ENCODE measurements at places on chromosomes 1 and 21.

GRCh38 chr1:37177230-37177864 is 143.0 kb upstream of the GRIK3 start:
- peak; percentile 17 for DNase-seq

DNA sequence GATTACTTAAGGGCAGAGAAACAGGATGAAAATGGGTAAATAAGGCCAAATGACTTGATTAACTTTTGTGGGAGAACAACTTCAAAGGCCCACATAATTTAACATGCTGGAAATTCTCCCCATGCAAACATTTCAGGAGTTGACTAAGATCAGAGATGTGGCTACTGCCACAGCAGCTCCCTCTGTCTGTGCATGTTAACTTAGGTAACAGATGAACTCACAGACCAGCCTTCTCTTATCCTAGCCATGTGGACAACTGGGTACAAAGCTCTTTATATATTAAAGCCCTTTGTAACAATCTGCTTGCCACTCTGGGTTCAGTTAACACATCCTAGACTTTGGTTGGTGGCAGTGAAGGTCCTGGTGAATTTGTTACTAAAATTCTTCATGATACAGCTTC is 33.2 kb downstream of the BEND5 start:
- DNase-seq = no peak

DNA sequence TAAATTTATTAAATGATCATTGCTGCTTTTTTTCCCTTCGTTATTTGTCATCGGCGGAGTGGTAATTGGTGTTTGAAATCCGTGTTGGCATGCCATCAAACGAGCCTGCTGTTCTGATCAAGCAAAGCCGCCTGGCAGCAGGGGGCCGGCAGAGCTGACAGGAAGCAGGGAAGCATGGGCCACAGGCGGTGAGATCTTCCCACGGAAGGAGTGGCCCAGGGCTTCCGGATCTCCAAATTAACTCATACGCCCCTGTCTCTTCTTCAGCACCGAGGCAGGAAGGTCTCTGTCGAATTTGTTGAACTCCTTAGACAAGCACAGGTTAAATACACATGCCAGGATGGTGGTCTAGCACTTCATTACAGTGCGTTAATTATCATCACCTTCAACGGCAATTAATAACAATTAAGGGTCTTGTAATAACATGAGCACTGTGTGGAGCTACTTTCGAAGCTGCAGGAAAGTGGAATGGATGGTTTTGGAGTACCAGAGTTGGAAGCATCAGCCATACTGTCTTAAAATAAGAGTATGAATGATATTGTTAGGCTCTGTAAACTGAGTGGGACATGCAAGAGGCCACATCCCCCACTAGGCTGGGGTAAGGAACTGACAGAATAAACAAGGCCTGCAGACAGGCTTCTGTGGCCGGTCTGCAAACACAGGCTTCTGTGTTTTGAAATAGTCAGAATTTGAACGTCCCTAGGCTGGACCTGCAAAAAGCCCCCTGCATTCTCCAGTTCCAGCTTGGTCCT is 199.4 kb upstream of the DAB1 start:
- DNase-seq = no peak

- no peak for DNase-seq
Observed at GRCh38 chr1:234214911-234215892, 158.1 kb upstream of the COA6 start.

- DNase-seq = no peak
Observed at GRCh38 chr1:56864430-56864829, 9.8 kb downstream of the C8A start.

DNA sequence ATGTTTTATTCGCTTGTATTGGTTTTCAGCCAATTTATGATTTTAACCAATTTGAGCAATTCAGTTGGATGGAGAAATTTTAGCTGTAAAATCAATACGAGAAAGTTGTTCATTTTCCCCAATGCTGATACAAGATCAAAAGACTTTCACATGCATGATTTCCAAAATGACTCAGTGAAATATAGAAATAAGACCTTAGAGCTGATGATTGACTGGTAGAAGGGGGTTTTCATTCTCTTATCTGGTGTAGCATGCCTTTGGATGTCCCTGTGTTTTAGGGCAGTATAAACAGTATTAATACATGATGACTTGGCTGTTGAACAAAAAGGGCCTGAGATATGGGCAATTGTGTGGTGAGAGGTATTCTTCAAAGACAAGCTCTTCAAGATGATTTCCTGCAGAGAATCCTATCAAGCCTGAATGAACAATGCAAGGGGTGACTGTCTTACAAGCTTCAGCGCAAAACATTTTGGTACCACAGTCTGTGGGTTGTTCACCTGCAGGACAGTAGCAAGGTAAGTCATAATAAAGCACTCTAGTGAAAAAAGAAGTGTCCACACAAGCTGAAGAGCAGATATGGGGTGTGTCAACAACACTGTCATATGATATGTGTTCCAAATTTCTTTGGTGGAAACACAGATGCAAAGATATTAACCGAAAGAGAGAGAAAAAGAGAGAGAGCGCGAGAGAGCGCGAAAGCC is 156.2 kb downstream of the TNFSF18 start:
- DNase-seq = no peak

- peak; percentile 76 for DNase-seq
Observed at GRCh38 chr1:42931911-42932422, 26.7 kb downstream of the SLC2A1 start.

DNA sequence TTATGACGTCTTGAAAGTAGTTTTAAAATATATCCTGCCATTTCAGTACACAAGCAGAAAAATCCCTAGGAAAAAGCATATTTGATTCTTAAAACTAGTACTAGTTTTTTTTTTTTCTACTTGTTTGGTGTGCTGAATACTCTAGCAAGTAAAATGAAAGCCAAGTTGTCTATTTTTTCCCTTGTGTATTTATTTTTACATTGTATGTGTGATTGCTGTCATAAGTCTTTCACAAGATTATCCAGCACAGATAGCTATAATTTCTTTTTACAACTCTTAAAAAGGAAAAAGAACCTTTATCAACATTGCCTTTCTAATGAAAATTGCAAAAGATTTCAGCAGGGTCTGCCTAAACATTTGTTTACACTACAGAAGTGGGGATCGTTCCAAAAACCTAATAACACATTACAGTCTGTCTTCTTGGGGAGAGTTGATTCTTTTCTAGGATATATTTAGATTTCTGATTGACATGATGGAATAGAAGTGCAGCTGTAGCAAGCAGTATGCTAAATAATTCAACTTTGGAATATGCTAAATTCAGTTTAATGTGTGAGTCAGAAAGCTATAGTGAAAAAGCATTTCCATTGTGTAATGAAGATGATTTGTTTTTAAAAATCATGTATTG is 2.5 kb downstream of the DR1 start:
- DNase-seq = no peak

DNA sequence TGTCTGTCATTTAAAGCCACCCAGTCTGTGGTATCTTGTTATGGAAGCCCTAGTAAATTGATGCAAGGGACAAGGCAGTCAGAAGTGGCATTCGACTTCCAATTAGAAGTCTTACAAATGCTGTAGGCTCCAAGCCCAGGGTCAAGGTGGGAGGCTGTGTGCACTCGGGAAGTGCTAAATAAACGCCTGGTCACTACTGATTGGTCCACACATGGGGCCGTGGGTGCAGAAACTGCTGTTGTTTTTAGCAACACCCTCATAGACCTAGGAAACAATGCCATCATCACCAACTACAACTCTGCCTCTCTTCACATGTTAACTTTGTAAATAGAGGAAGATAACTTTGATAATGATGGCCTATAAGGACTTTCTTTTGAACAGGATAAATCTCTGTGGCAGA is 20.2 kb upstream of the ZBTB21 start:
- no peak for DNase-seq

- no peak for DNase-seq
Observed at GRCh38 chr1:86201311-86201710, 44.7 kb upstream of the COL24A1 start.

DNA sequence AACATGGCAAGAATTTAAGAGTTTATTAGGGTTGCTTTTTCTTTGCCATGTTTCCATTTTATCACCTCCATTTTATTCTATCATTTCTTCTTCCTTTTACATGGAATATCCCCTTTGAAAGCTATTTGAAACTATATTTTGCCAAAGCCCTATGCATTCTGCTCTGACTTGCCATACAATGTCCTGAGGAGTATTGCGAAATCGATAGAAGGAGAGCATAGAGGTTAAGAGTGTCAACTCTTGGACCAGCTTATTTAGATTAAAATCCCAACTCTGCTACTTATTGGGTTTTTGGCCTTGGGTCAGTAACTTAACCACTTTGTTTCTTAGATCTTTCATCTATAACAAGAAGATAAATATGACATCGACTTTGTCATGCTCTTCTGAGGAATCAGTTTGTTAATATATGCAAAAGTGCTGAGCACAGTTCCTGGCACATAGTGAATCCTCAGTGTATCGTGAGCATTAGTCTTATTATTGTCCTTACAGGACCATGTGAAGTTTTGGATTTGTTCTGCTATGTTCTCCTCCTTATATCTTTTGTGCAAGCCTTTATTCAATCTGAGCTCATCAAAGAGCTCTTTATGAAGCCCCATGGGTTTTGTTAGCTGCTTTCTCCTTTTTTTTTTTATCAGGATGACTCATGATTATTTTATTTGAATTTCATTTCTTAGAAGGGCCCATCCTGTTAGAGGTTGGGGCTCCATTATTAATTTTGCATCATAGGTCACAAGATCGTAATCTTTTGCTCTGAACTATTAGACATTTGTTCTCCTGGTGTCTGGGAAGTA is 17.6 kb downstream of the ACKR1 start:
- DNase-seq = no peak

DNA sequence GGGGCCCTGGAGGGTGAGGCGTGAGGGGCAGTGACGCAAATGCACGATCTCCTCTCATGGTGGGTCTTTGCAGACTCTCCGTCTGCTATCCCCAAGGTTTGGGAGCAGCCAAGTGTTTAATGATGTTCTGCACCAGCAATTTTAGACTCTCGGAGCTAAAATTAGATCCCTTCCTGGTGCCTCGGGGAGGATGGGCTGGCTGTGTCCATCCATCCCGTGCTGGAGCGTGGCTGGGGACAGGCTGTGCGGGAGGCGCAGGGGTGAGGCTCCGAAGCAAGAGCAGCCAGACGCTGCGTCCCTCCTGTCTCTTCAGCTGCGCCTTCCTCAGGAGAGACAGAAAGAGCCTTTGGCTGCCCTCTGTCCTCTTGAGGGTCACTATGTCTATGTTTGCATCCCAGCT is 387.6 kb downstream of the CAMTA1 start:
- no peak for DNase-seq

- no peak for DNase-seq
Observed at GRCh38 chr1:53878492-53879105, 11.0 kb downstream of the YIPF1 start.

- no peak for DNase-seq
Observed at GRCh38 chr1:220448217-220448616, 79.7 kb upstream of the MARK1 start.

- DNase-seq = no peak
Observed at GRCh38 chr21:45029948-45030681, 44.3 kb upstream of the ADARB1 start.

DNA sequence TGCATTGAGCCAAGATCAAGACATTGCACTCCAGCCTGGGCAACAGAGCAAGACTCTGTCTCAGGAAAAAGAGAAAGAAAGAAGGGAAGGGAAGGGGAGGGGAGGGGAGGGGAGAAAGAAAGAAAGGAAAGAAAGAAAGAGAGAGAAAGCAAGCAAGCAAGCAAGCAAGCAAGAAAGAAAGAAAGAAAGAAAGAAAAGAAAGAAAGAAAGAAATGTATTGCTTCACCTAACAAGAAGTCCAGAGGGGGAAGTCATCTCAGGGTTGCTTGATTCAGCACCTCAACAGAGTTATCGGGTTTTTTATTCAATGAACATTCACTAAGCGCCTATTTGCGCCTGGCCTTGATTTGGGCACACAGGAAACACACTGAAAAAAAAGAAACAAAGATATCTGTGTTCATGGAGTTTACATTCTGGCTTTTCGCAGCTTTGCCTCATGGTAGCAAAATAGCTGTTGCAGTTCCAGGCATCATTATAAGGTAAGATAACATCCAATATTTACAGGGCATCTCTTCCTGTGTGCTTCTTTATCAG is 8.2 kb upstream of the RCSD1 start:
- no peak for DNase-seq

- DNase-seq = no peak
Observed at GRCh38 chr1:55155522-55155921, 59.6 kb downstream of the USP24 start.

- peak; percentile 90 for DNase-seq
Observed at GRCh38 chr1:150561974-150562445, 12.8 kb downstream of the ADAMTSL4 start.

- no peak for DNase-seq
Observed at GRCh38 chr1:236110137-236110536, 32.2 kb upstream of the GPR137B start.

GRCh38 chr21:31753949-31754707 is 22.2 kb upstream of the SCAF4 start:
- no peak for DNase-seq

DNA sequence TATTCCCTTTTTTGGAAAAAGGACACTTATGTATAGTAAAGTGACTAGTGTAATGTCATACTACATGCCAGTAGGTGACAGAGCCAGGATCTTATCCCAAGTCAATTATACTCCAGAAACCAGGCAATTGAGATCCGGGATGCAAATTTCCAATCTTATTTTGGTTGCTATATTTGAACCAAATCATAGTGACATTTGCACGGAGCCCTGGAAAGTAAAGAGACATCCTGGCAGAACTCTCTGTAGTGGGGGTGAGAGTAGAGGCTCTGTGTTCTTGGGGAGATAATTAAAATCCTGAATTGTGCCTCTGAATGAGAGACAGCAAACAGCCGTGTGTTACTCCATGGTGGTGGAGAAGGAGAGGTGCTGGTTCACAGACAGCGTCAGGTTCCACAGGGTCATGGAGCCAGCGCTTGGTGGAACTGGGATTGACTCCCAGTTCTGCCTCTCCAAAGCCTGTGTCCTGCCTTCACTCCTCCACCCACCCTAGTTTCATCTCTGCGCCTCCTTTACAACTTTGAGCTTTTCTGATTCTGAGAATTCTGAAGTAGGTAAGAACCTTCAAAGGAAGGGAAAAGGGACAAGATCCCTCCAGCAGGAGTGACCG is 432.3 kb downstream of the PTPRU start:
- no peak for DNase-seq

DNA sequence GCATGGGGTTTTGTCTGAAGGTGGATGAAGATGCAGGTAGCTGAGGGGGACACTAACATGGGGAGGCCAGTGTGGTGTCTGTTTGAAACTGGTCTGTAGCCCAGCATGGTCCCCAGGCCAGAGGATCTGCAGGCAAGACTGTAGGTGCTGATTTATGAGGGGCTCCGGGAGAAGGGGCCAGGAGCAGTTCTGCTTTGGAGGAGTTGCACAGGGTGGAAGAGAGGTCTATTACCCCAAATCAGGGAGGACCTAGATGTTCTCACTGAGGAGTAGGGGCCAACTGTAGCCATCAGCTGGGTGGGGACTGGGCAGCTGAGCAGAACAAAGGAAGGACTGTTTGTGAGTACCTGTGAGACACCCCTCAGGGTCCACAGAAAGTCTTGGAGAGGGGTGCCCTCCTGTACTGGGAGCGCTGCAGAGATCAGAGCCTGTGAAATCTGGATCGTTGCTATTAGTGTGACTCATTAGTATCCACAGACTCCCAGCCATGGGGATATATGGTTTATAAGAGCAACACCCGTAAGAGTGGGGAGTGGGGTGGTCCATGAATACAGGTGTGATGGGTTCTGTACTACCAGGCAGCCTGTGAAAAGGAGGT is 64.3 kb upstream of the IRF2BP2 start:
- DNase-seq = no peak

- no peak for DNase-seq
Observed at GRCh38 chr21:44350773-44351481, 2.5 kb upstream of the TRPM2 start.

- no peak for DNase-seq
Observed at GRCh38 chr1:154860156-154860870, 9.8 kb downstream of the KCNN3 start.

- no peak for DNase-seq
Observed at GRCh38 chr1:211605034-211605433, 26.1 kb upstream of the SLC30A1 start.

GRCh38 chr1:1623631-1624442 is 8.1 kb upstream of the MMP23B start:
- no peak for DNase-seq

Measured in activated CD4-positive, alpha-beta T cell treated with anti-CD3 and anti-CD28 coated beads, Interleukin-2, amount 50 U/mL, for 48 hours (primary cell).